ENCODE measurements at places on chromosomes 11 and 22.

- H3K4me3 ChIP-seq, result no peak overlapping the region
- peaks cover 5% of the 10 kb centered on the region for H3K36me3 ChIP-seq
- H3K4me1 ChIP-seq, result no peaks in the 10 kb centered on the region
- H3K27ac ChIP-seq, result no peak overlapping the region
Observed at GRCh38 chr11:10481560-10482349, 26.7 kb downstream of the AMPD3 start.

- H3K27ac ChIP-seq, result no peak overlapping the region
- DNase-seq, result no peak
- H3K4me1 ChIP-seq, result no peaks in the 10 kb centered on the region
- H3K27me3 ChIP-seq, result no peaks in the 10 kb centered on the region
Observed at GRCh38 chr22:38112381-38112780, 1.9 kb upstream of the BAIAP2L2 start.

- no peaks in the 10 kb centered on the region for H3K27me3 ChIP-seq
- no peaks in the 10 kb centered on the region for H3K4me1 ChIP-seq
- no peak overlapping the region for H3K4me3 ChIP-seq
Observed at GRCh38 chr11:123590296-123590912, 64.0 kb downstream of the SCN3B start.

- H3K36me3 ChIP-seq, result no peaks in the 10 kb centered on the region
- DNase-seq, result no peak
- H3K27me3 ChIP-seq, result no peaks in the 10 kb centered on the region
- no peak overlapping the region for H3K27ac ChIP-seq
Observed at GRCh38 chr22:32994898-32995297, 63.3 kb downstream of the SYN3 start.

- no peak overlapping the region for H3K4me3 ChIP-seq
- no peak overlapping the region for H3K27ac ChIP-seq
- H3K4me1 ChIP-seq, result no peaks in the 10 kb centered on the region
- H3K27me3 ChIP-seq, result peaks cover 3% of the 10 kb centered on the region
- H3K36me3 ChIP-seq, result no peaks in the 10 kb centered on the region
Observed at GRCh38 chr11:72779495-72780128, 14.2 kb downstream of the STARD10 start.

DNA sequence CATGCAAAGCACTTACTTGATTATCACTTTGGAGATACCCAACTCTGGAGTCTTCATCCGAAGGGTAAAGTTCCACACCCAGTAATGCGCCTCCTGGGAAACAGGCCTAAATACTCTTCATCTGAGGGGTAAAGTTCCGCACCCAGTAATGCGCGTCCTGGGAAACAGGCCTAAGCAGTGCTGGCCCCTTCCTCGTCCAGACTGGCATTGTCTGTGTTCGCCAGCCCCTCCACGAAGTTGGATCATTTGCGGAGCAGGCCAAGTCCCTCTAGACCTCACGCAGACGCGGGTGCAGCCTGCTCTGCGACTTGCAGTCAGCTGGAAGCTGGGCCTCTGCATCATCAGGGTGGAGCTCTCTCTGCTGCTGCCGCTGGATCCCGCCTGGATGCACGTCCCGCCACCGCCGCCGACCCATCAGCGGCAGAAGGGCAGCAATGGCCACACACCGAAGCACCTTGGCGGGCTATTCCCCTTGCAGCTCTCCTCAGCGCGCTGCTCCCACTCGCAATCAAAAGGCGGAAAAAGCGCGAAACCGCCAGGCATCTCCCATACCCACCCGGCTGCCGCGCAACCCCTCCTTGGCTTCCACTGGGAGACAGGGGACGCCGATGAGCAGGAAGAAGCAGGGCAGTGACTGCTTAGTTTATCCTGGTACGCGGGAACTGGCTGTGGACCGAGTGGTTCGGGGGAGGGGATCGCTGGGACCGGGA lies 34.1 kb upstream of the GLYATL1 start:
- no peaks in the 10 kb centered on the region for H3K36me3 ChIP-seq
- peaks cover 2% of the 10 kb centered on the region for H3K4me1 ChIP-seq
- H3K4me3 ChIP-seq, result peak overlapping the region; percentile 71
- peak overlapping the region; percentile 38 for H3K27ac ChIP-seq
- DNase-seq, result peak; percentile 73

DNA sequence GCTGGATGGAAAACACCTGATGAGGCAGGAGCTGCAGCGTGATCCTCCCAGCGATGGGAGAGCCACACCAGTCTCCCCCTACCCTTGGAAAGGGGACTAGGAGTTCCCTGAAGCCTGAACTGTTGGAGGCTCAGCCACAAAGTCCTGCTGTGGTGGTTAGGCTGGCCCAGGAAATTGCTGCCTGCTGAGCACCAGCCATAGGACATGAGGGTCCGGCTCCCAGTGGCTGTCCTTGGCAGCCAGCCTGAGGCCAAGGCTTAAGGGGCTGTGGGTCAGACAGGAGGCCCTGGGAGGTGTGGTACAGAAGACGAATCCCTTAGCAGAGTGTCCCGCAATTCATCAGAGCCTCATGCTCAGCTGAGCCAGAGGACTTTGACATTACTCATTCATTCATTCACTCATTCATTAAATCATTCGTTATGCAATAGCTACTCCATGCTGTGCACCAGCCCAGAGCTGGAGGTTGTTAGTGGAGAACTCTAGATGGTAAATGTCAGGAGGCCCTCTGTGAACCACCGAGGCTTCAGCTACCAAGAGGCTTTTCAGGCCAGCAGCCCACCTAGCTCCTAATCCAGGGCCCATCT lies 14.4 kb upstream of the SEC14L4 start:
- DNase-seq, result no peak
- H3K27me3 ChIP-seq, result peaks cover 4% of the 10 kb centered on the region
- H3K4me1 ChIP-seq, result no peaks in the 10 kb centered on the region

DNA sequence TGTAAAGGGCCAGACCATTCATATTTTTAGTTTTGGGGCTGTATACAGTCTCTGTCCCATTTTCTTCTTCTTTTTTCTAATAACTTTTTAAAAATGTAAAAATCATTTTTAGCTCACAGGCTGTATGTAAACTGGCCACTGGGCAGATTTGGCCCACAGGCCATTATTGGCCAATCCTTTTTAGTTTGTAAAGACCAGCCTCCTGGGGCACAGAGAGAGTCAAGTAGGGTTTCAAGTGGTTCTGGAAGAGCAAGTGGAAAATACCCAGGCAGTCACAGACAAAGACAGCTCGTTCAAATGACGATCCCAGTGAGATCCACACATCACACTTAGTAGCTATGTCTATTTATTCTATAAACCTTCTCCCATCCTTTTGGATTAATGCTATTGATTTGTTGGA lies 150.2 kb upstream of the ARHGAP20 start:
- DNase-seq, result no peak
- H3K27me3 ChIP-seq, result no peaks in the 10 kb centered on the region
- H3K36me3 ChIP-seq, result no peaks in the 10 kb centered on the region

- no peaks in the 10 kb centered on the region for H3K27me3 ChIP-seq
- no peak overlapping the region for H3K4me3 ChIP-seq
- peak; percentile 74 for DNase-seq
- peaks cover 4% of the 10 kb centered on the region for H3K4me1 ChIP-seq
Observed at GRCh38 chr22:28180804-28181731, 262.0 kb upstream of the PITPNB start.

- no peaks in the 10 kb centered on the region for H3K4me1 ChIP-seq
- no peak overlapping the region for H3K27ac ChIP-seq
- no peaks in the 10 kb centered on the region for H3K36me3 ChIP-seq
- no peak overlapping the region for H3K4me3 ChIP-seq
- no peak for DNase-seq
Observed at GRCh38 chr11:42762348-42762747, 549.4 kb upstream of the API5 start.

DNA sequence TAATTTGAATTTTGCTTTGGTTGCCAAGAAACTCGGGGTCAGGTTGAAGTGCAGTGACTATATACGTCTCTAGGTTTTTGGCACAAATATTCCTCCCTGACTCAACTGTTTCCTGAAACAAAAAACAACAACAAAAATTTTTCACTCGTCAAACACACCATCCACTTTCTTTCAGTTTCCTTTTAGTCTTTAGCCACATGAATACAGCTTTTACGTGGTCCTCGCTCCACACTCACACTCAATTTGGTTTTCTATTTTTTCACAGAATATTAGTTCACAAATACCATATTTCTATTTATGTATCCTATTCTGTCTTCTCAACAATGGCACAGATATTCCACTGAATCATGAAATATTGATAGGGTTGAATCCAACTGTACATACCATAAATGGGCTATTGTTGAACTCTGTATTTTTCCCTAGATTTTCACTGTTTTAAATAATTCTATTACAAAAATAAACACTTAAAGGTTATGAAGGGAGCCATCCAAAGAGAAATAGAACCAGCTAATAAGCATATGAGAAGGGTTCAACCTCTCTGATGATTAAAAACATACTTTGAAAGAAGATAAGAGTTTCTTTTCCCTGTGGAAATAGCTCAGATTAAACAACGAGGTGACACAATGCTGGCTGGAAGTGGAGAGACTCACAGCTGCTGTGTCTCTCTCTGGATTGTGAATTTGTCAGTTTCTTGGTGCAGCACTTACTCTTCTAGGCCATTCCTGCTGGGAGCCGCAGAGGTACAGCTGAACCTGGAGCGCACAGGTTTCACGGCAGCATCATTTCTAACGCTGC lies 5.1 kb upstream of the FBLN1 start:
- no peaks in the 10 kb centered on the region for H3K36me3 ChIP-seq
- no peak overlapping the region for H3K4me3 ChIP-seq
- no peak overlapping the region for H3K27ac ChIP-seq
- no peak for DNase-seq

DNA sequence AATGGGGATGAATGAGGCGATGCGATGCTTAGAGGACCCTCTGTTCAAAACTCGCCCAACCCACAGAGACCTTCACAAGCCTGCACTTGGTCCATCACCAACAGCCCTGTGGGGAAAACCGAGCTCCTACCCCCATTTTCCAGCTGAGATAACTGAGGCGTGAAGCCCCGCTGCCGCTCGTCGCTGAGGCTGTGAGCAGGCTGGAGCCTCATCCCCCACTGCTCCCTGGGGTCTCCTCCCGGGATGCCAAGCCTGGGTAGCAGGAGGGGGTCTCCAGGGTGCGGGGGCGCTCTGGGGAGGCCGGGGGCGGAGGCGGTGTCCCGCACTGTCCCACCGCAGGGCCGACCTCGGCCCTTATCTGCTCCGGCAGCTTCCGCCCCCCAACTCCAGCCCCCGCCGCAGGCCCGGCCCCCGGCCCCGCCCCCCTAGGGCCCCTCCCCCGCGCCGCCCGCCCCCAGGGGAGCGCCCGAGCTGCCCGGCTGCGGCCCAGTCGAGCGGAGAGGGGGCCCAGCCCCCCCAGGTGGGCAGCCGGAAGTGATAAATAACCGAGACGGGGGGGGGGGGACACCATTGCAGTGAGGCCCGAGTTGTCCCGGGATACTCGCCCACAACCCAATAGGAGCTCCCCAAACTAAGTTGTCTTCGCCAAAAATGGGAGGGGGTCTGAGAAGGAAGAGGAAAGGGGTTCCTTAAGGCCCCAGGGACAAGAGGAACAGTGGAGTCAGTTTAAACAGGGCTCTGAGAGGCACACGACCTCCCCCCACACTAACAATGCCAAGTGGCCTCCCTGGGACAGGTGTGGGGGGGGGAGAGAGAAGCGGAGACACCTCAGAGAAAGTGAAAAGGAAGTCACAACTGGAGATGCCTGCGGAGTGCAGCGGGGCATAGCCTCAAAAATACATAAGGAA lies 8.3 kb upstream of the SLC39A13 start:
- peak overlapping the region; percentile 64 for H3K4me3 ChIP-seq
- no peak overlapping the region for H3K27ac ChIP-seq
- H3K4me1 ChIP-seq, result peaks cover 3% of the 10 kb centered on the region

GRCh38 chr11:44877571-44878497 lies 72.8 kb downstream of the TP53I11 start:
- no peak for DNase-seq
- no peak overlapping the region for H3K4me3 ChIP-seq
- H3K27me3 ChIP-seq, result peaks cover 26% of the 10 kb centered on the region
- H3K27ac ChIP-seq, result no peak overlapping the region

- peak overlapping the region; percentile 72 for H3K4me3 ChIP-seq
- DNase-seq, result peak; percentile 11
- H3K36me3 ChIP-seq, result no peaks in the 10 kb centered on the region
- H3K4me1 ChIP-seq, result no peaks in the 10 kb centered on the region
- H3K27ac ChIP-seq, result peak overlapping the region; percentile 94
Observed at GRCh38 chr22:42856179-42856864, 751 bp downstream of the ARFGAP3 start.

- DNase-seq, result no peak
- H3K4me1 ChIP-seq, result no peaks in the 10 kb centered on the region
- peaks cover 2% of the 10 kb centered on the region for H3K36me3 ChIP-seq
- H3K27me3 ChIP-seq, result peaks cover 15% of the 10 kb centered on the region
- no peak overlapping the region for H3K27ac ChIP-seq
Observed at GRCh38 chr11:67615728-67616430, 9.1 kb downstream of the NDUFV1 start.

- no peaks in the 10 kb centered on the region for H3K27me3 ChIP-seq
- H3K4me1 ChIP-seq, result no peaks in the 10 kb centered on the region
- no peak overlapping the region for H3K4me3 ChIP-seq
Observed at GRCh38 chr11:13238879-13239514, 38.6 kb upstream of the BMAL1 start.

- no peaks in the 10 kb centered on the region for H3K4me1 ChIP-seq
- no peaks in the 10 kb centered on the region for H3K27me3 ChIP-seq
- H3K36me3 ChIP-seq, result no peaks in the 10 kb centered on the region
- DNase-seq, result no peak
- no peak overlapping the region for H3K27ac ChIP-seq
- H3K4me3 ChIP-seq, result no peak overlapping the region
Observed at GRCh38 chr11:13876423-13876822, 86.1 kb upstream of the SPON1 start.

DNA sequence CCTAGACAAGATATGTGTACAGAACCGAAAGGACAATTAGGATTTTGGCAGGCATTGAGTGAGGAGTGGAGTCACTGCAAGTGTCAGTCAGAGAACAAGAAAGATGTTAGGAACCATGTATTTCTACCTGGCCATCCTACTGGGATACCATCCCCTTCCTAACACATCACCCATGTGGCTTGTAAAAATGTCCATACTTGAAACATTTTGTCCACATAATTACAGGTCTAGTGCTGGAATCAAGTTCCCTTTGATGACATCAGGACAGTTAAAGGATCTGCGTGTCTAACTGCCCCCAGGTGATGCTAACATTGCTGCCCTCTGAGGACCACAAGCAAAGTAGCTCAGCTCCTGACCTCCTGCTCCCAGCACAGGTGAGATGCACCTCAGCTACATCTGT lies 31.9 kb upstream of the GGTLC2 start:
- no peaks in the 10 kb centered on the region for H3K27me3 ChIP-seq
- H3K4me1 ChIP-seq, result no peaks in the 10 kb centered on the region
- H3K27ac ChIP-seq, result no peak overlapping the region
- no peak overlapping the region for H3K4me3 ChIP-seq
- H3K36me3 ChIP-seq, result no peaks in the 10 kb centered on the region

- DNase-seq, result no peak
- no peaks in the 10 kb centered on the region for H3K36me3 ChIP-seq
- no peak overlapping the region for H3K4me3 ChIP-seq
- no peaks in the 10 kb centered on the region for H3K27me3 ChIP-seq
Observed at GRCh38 chr11:12756867-12757266, 82.6 kb downstream of the TEAD1 start.

All from fibroblast of lung (primary cell).